ENCODE measurements at places on chromosomes 1 and 21. TPM values are rescaled to one million over a fixed set of nuclear protein-coding genes. Genes with fewer than 3 reads are reported as not detected.

PLD5 gene
- not detected for total RNA-seq

BCAR3 gene
- total RNA-seq: 33.1 TPM

PPP1R15B gene
- total RNA-seq: 34.5 TPM

LRRC71 gene
- total RNA-seq: not detected

RNU1-4 gene
- under 0.01 TPM for total RNA-seq

THEM5 gene
- total RNA-seq: not detected

SPRR2D gene
- total RNA-seq: not detected

MYOM3 gene
- 14.2 TPM for total RNA-seq

LCE1A gene
- not detected for total RNA-seq

PAQR6 gene
- total RNA-seq: 2.0 TPM

AGRN gene
- total RNA-seq: 107 TPM

PLPPR4 gene
- 0.57 TPM for total RNA-seq

GJB3 gene
- total RNA-seq: 0.74 TPM

ETV3L gene
- not detected for total RNA-seq

RNF223 gene
- total RNA-seq: not detected

GRCh38 chr1:207841293-207841692, 69.6 kb downstream of the CD34 start:
- DNase-seq: no peak

GRCh38 chr1:232249339-232249738, 380.6 kb downstream of the SIPA1L2 start:
- no peak for DNase-seq

- peak; percentile 31 for DNase-seq
These were observed 230.3 kb downstream of the C1orf94 start for GRCh38 chr1:34406833-34407539.

- no peak for DNase-seq
These were observed 67.0 kb downstream of the BACH1 start for GRCh38 chr21:29365661-29366265.

DNA sequence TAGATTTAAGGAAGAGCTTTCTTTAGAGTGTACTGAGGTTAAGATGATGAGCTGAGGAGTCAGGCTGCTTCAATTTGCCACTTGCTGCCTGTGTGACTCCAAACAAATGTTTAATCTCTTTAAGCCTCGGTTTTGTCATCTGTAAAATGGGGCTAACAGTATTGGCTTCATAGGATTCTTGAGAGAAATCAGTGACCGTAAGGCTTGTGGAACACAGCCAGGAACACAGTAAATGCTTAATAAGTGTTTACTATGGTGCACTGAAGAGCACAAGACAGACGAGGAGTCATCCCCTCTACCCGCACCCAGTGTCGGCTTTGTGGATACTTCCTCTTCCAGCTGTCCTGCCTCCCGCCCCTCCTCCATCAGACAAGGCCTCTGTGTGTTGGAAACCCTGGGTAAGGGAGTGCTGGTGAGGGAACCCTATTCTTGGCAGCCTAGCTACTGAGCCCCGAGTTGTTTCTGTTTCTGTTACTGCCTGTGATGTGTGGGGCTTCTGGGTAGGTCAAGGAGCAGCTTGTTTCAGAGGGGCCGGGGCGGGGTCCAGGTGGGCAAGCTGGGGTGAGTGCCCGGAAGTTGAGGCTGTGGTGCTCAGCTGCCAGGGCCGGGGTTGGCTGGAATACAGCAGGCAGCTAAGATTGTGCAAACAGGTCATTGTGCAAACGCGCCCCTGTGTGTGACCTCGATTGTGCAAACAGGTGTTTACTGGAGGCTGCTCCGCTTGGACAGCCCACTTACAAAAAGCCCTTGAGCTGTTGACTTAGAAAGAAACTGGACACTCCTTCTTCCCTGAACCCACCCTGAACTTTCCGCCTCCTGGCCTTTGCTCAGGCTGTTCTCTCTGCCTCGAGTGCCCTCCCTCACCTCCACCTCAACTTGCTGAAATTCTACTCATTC, 4.0 kb upstream of the CSF3R start:
- DNase-seq: no peak

DNA sequence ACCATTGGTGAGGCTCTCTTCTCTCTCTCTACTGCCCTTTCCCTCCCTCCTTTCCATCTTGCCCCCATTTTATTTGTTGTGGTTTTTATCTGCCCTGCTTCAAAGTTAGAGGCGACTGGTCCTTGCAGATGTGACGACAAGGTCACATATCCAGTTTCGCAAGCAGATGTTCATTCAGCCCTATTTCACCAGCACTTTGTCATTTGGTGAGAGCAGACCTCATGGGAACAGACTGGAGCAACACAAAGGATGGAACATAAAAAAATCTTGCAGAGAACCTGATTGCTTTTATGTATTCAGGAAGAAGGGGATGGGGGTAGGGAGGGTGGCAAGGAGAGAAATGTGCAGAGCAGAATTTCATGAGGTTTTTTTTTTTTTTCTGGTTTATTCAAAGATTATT, 84.3 kb downstream of the ELAVL4 start:
- no peak for DNase-seq

DNA sequence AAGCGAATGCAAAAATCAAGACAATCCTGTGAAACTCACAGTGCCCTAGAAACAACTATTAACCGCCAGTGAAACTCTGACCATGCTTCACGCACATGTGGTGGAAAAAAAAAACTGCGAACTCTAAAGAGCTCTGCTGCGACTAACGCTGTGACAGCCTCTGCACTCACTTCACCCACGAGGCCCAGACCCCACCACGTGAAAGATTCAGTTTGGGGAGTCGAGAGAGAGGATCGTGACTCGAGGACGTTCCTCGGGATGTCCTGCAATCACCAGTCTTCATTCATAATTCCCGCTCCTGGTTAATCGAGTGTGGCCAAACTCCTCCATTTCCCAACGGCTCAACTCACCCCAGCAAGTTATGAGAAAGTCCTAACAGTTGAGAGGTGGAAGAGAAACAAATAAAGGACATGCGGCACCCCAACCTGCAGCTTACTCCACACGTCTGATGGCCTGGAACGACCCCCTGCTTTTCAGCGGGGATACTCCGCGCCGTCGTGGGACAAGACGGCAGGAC, 1.1 kb downstream of the SERBP1 start:
- DNase-seq: peak; percentile 5

DNA sequence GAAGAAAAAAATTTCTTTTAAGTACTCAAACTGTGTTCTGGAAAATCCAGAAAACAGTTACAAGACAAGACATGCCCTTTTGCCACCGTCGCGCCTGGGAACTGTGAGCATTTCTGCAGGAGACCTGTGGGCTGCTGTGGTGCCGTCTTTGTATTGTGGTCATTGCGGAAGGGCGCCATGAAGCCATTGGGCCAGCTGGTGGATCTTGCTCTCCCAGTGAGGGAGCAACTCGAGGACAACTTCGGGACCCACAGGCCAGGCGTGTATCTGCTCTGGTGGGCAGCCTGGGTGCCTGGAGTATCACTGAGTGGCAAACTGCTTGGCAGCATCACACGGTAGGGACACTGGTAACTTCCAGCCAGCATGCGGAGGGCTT, 3.8 kb upstream of the THEMIS2 start:
- no peak for DNase-seq

- DNase-seq: no peak
These were observed 72.8 kb downstream of the NRIP1 start for GRCh38 chr21:14991957-14992356.

DNA sequence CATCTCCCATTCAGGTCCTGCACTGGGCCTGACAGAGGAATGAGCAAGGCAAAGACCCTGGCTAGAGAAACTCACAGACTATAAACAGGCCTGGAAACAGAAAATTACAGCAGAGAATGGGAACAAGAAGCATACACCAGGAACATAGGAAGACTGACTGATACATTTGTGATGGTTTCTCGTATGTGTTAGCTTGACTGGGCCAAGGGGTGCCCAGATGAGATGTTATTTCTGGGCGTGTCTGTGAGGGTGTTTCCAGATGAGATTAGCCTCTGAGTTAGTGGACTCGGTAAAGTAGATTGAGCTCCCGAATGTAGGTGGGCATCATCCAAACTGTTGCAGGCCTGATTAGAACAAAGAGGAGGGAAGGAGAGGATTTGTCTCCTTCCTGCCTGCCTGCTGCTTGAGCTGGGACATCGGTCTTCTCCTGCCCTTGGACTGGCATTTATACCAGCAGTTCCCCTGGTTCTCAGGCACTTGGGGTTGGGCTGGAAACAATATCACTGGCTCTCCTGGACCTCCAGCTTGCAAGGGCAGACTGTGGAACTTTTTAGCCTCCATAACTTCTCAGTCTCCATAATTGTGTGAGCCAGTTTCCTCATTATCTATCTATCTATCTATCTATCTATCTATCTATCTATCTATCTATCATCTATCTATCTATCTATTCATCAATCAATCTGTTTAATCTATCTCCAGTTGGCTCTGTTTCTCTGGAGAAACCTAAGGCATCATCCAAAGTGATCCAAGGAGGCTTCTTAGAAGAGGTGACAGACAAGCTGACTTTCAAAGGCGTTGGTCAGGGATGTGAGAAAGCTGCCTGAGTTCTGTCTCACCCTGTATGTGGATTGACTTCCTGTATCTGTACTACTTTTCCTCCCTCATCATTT, 9.7 kb upstream of the FOXO6 start:
- DNase-seq: no peak

GRCh38 chr1:155715777-155716176, 26.9 kb downstream of the DAP3 start:
- DNase-seq: no peak

GRCh38 chr1:84624876-84625275, 50.6 kb upstream of the CTBS start:
- DNase-seq: no peak

DNA sequence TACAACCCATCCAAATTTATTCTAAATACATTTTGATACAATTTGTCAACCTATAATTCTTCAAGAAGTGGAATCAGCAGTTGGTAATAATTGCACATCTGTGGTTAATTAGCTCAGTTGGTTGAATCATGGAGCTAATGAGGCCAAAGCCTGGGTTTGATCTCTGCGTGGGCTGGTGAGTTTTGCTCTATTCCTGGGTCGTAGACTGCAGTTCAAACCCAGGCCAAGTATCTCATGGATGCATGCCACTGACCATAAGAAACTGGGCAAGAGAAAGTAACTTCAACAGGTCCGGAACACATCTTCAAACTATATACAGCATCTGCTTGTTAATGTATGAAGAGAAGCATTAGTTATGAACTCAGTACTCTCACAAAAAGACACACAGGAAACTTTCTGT, 779.7 kb downstream of the USP25 start:
- DNase-seq: no peak

DNA sequence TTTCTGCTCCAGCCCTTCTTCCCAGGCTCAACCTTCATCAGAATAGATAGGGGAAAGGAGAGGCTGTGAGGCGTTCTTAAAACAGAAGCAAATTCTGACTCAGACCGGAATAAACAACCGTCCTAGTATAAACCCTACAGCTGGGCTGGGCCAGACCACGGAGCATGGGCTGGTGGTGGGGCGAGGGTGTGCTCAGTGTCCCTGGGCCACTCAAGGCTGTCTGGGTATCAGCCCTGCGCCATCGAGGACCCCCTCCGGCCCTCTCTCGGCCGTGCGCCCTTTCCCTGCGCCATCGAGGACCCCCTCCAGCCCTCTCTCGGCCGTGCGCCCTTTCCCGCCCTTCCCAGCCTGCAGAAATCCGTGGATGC, 36.0 kb downstream of the CAPN2 start:
- peak; percentile 76 for DNase-seq

DNA sequence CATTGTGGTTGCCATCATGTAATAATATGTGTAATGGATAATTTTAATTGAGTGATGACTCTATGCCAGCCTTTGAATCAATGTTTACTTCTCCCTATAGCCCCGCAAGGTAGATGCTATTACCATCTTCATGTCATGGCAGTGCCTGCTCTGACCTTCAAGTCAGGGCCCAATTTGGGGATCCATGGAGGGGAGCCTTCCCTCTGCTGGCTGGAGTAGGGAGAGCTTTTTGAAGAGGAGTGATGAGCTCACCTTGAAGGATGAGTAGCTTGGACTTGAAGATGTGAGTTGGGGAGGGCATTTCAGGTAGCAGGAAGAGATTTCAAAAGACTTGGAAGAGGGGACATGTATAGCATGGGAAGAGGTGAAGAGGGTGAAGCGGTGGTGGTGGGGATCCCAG, 189.2 kb downstream of the FOXD2 start:
- DNase-seq: no peak

- DNase-seq: no peak
These were observed 2.0 kb downstream of the TMEM63A start for GRCh38 chr1:225880222-225880588.

DNA sequence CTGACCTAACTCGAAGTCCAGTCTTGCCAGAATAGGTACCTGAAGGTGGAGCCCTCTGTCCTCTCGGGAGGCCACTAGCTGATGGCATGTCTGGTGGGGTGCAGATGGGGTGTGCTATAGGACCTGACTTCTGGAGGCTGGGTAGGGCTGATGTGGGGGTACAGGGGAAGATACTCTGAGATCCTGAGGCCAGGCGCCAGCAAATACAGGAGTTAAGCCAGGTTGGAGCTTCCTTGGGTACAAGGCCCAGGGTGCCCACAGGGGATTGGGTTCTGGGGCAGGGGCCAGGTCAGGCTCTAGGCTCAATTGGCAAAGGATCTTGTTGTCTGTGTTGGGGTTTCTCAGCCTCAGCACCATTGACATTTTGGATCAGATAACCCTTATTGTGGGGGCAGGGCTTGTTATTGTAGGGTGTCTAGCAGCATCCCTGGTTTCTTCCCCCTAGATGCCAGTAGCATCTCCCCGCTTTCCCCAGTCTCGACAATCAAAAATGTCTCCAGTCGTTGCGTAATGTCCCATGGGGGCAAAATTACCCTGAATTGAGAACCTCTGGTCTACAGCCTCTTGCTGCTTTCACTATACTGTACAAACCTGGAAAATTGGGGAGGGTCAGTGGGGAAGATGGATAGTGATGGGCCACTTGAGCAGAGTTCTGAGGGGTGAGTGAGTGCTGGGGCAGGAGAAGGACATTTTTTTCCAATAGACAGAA, 9.2 kb downstream of the PTPRF start:
- no peak for DNase-seq

- no peak for DNase-seq
These were observed 215.5 kb downstream of the KIF26B start for GRCh38 chr1:245370175-245370825.

DNA sequence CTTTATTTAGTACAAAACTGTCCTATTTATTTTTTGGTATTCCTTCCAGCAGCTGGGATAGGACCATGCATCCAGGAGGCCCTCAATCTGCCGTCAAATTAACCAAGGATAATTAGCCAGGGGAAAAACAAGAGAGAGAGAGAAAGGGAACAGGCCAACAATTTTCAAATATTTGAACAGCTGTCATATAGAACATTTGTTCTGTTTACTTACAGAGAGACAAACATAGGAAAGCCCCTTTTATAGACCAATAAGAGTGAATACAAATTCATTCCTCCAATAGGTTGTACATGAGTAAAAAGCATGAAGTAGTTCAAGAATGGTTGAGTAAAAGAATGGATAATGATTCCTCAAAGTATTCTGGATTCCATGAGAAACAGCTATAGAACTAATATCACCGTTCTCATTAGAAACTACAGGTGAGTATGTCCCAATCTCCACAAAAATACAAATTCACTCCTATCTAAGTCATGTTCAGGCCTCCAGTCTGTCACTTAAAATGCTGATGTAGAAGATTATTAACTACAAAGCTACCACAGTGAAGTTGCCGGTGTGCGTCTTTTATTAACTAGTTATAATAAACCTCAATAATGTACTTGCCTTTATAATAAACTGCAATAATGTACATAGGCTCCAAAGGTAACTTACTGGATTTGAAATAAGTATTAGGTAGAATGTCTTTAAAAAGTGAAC, 64.8 kb upstream of the GNG4 start:
- DNase-seq: no peak

GRCh38 chr1:170261669-170262068, 115.9 kb downstream of the NTMT2 start:
- DNase-seq: no peak

Measured in A172 (cell line).